ENCODE measurements at places on chromosomes 13 and 19.

- DNase-seq: peak; percentile 84
Observed at GRCh38 chr13:65594298-65594781, 1635.8 kb downstream of the PCDH9 start.

DNA sequence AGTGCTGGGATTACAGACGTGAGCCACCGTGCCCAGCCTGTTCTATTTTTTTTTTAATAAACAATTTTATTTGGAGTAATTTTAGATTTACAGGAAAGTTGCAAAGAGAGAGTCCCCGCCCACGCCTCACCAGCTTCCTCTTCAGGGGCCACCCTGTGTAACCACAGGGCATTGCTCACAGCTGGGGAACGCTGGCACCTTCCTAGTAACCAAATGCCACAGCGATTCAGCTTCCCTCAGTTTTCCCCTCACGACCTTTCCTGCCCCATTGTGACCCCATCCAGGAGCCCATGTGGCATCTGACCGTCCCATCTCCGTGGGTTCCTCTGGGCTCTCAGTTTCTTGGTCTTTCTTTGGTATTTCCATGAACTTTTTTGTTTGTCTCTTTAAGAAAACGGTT, 83.9 kb downstream of the GNG7 start:
- peak; percentile 43 for DNase-seq

- peak; percentile 39 for DNase-seq
Observed at GRCh38 chr19:7953060-7953459, 9.6 kb upstream of the TIMM44 start.

DNA sequence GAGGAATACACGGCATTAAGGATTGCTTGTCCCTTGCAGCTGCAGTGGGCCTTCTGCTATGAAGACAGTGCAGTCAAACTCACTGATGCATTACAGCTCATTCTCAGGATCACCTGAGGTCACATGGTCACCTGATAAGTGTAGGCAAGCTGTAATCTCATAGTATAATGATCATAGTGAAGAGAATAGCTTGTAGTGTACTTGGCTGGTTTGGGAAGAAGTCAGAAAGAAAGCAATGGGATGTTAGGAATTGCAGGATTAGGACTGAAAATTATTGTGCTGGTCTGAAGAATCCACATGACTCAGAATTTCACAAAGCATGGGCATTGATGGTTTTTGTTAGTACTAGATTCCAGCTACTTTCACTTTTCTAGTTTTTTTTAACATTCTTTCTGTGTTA, 76.7 kb downstream of the MBNL2 start:
- peak; percentile 48 for DNase-seq

- no peak for DNase-seq
Observed at GRCh38 chr13:28610996-28611395, 47.9 kb upstream of the POMP start.

DNA sequence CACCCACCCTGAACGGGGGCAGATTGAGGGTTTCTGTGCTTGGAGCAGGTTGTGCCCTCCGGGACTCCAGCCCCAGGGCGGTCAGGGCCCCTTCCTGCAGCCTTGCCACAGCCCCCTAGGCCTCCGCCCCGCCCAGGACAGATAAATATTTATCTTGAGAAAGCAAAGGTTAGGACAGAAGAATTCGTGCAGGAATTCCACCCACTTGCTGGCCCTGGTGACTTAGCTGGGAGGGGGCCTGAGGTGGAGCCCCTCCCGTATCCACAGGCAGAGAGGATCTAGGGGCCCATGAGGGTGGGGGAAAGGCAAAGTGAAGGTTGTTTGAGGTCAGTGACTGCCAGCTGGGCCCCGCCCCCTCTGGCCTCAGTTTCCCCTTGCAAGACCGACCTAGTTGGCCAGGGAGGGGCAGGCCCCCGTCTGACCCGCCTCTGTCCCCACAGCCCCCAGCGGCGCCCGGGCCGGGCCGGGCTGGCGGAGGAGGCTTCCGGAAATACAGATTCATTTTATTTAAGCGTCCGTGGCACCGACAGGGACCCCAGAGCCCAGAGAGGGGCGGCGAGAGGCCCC, 5.2 kb downstream of the MIDN start:
- DNase-seq: no peak

DNA sequence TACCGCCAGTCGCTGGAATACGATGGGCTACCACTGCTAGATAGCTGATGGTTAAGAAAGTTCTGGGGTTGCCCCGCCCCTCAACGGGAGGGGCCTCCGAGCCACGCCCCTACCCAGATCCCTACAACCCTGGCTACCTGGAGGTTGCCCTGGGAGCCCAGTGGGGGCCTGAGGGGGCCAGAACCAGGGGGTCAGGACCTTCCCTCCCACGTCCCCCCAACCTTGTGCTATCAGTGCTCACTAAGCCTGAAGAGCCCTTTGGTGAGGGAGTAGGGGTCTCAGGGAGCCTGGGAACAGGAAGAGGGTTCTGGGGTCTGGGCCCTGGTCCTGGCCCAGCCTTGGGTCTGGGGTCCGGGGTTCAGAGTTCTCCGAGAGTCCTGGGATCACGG, 8.9 kb downstream of the OCEL1 start:
- peak; percentile 36 for DNase-seq

GRCh38 chr19:56297010-56297409, 17.6 kb downstream of the ZSCAN5A start:
- DNase-seq: no peak

- DNase-seq: no peak
Observed at GRCh38 chr13:50990065-50990817, 80.7 kb downstream of the RNASEH2B start.

- no peak for DNase-seq
Observed at GRCh38 chr19:4007836-4008539, 452 bp downstream of the PIAS4 start.

GRCh38 chr19:4597975-4598671, 38.6 kb upstream of the SEMA6B start:
- DNase-seq: peak; percentile 26

DNA sequence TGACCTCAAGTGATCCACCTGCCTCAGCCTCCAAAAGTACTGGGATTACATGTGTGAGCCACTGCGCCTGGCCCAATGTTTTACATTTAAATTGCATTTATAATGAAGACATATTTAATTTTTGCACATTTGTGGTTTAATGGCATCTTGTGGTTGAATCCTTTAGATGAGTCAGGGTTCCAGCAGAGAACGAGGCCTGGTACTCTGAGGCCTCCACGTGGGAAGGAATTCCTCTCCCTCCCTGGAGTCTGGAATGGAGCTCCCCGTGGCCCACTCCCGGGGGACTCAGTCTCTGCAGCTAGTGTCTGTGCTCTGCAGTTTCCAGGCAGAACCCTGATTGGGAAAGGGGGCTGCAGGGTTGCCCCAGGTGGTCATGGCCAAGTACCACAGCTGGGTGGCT, 24.2 kb downstream of the ZFR2 start:
- peak; percentile 17 for DNase-seq

GRCh38 chr13:85799097-85799582, at the start of gene SLITRK6:
Gene SLITRK6, minus strand, starts transcription at chr13:85799419. Its CDS starts 2,911 bp downstream, at chr13:85796508.
- peak; percentile 63 for DNase-seq

GRCh38 chr19:43806848-43807247, 4.6 kb upstream of the LYPD5 start:
- no peak for DNase-seq

GRCh38 chr13:111493468-111493867, 173.0 kb downstream of the TEX29 start:
- DNase-seq: no peak

DNA sequence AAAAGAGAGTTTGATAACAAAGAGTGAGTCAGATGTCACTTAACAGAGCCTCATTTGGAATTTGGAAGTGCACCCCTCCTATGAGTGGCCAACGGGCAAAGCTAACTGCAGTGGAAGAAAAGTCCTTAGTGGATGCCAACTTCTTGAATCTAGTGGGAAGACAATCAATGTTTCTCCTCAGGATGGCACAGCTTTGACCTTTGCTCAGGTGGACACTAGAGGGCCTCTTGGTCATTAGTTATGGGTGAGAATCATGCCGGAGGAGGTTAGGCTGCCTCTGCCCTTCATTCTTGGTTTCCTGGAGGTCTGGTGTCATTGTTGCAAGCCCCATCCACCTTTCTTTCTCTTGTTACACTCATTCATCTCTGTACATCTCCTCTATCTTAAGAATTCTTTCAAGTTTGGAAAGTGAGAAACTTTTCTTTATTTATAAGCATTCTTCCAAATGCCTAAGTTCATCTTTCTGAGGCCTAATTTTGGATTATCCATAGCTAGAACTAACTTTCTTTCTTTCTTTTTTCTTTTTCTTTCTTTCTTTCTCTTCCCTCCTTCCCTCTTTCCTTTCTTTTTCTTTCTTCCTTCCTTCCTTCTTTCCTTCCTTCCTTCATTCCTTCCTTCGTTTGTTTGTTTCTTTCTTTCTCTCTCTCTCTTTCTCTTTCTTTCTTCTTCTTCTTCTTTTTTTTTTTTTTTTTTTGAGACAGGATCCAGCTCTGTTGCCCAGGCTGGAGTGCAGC, 327.2 kb upstream of the TSHZ3 start:
- peak; percentile 42 for DNase-seq

DNA sequence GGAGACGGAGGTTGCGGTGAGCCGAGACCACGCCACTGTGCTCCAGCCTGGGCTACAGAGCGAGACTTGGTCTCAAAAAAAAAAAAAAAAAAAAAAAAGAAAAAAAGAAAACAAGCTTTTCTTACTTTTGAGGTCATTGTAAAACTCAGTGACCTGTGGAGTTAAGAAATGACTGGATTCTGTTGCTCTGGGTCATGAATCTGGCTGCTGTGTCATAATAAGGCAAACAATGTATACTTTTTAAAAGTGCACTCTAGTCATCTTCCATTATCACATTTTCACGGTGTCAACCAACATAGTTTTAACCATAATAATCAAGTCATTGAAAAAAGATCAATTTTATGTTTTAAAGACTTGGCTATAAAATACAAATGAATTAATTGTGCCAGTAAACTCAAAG, 1186.6 kb downstream of the DIAPH3 start:
- DNase-seq: no peak

Measured in fibroblast of skin of back (primary cell).